ENCODE measurements at places on chromosomes 2 and 18. TPM values are rescaled to one million over a fixed set of nuclear protein-coding genes. Genes with fewer than 3 reads are reported as not detected.

SETBP1 gene
- 2.7 TPM for polyA plus RNA-seq

DRC1 gene
- polyA plus RNA-seq = not detected

B3GNT7 gene
- 2.4 TPM for polyA plus RNA-seq

DUSP2 gene
- 5.6 TPM for polyA plus RNA-seq

FBLN7 gene
- 0.71 TPM for polyA plus RNA-seq

CPO gene
- polyA plus RNA-seq = 0.90 TPM

RTKN gene
- polyA plus RNA-seq = 95.6 TPM

IL1R1 gene
- polyA plus RNA-seq = 24.6 TPM

RASGRP3 gene
- 7.8 TPM for polyA plus RNA-seq

TMEFF2 gene
- polyA plus RNA-seq = not detected

LIPG gene
- polyA plus RNA-seq = 4.8 TPM

IL36RN gene
- polyA plus RNA-seq = not detected

ASPRV1 gene
- 2.1 TPM for polyA plus RNA-seq

SKOR2 gene
- polyA plus RNA-seq = not detected

IL1A gene
- polyA plus RNA-seq = not detected

HAAO gene
- 57.2 TPM for polyA plus RNA-seq

AQP4 gene
- polyA plus RNA-seq = 1.1 TPM

ZNF385B gene
- 5.9 TPM for polyA plus RNA-seq

TMEM237 gene
- 10.7 TPM for polyA plus RNA-seq

XDH gene
- polyA plus RNA-seq = not detected

CSRNP3 gene
- polyA plus RNA-seq = 3.3 TPM

GALNT5 gene
- 0.06 TPM for polyA plus RNA-seq

PROKR1 gene
- polyA plus RNA-seq = not detected

KLF11 gene
- polyA plus RNA-seq = 9.4 TPM

CLIP4 gene
- 7.8 TPM for polyA plus RNA-seq

ANKRD30B gene
- not detected for polyA plus RNA-seq

CLEC4F gene
- not detected for polyA plus RNA-seq

LRRC30 gene
- polyA plus RNA-seq = not detected

ST8SIA3 gene
- not detected for polyA plus RNA-seq

Data from kidney (tissue), 22 donors.